Cardiac ventricle fibroblast (primary cell): ENCODE measurements at places on chromosomes 11 and 22. TPM values are rescaled to one million over a fixed set of nuclear protein-coding genes. Genes with fewer than 3 reads are reported as not detected.

BTG4 gene
- not detected in 2 replicates for total RNA-seq

CBX7 gene
- total RNA-seq: 7.4 and 14.4 TPM in 2 replicates

C11orf16 gene
- total RNA-seq: not detected in 2 replicates

TSPAN18 gene
- total RNA-seq: 1.2 and 2.0 TPM in 2 replicates

DUSP8 gene
- total RNA-seq: 0.05 TPM in 1 of 2 replicates, not detected in the other

OTOG gene
- not detected in 2 replicates for total RNA-seq

ZP1 gene
- 1.0 and 1.9 TPM in 2 replicates for total RNA-seq

NDUFV1 gene
- 131 and 145 TPM in 2 replicates for total RNA-seq

P4HA3 gene
- total RNA-seq: 2.4 and 4.6 TPM in 2 replicates

TMEM191B gene
- not detected in 2 replicates for total RNA-seq

TBX1 gene
- not detected in 2 replicates for total RNA-seq

KCNK4 gene
- not detected in 2 replicates for total RNA-seq

KRTAP5-10 gene
- not detected in 2 replicates for total RNA-seq
